ENCODE measurements at places on chromosomes 13 and 19. TPM values are rescaled to one million over a fixed set of nuclear protein-coding genes. Genes with fewer than 3 reads are reported as not detected.
A peak's percentile ranks its signal among the peaks of the same experiment; 100 is the strongest.

DNA sequence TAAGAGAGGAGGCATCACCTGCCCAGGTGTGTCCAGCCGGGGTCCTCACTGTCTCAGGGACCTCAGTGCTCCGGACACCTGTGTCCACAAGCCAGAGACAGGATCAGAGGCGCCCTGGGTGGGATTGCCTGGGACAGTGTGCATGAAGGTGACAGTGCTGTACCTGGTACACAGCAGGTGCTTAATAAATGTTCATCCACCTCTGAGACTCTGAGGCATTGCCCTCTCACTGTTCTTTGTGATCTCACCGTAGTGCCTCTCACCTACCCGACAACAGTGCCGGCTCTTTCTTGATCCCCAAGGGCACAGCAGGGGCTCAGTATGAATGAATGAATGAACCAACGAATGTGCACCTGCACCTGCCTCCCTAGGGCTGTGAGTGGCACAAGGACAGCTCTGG is 9.2 kb downstream of the RDH13 start:
- DNase-seq: no peak

DNA sequence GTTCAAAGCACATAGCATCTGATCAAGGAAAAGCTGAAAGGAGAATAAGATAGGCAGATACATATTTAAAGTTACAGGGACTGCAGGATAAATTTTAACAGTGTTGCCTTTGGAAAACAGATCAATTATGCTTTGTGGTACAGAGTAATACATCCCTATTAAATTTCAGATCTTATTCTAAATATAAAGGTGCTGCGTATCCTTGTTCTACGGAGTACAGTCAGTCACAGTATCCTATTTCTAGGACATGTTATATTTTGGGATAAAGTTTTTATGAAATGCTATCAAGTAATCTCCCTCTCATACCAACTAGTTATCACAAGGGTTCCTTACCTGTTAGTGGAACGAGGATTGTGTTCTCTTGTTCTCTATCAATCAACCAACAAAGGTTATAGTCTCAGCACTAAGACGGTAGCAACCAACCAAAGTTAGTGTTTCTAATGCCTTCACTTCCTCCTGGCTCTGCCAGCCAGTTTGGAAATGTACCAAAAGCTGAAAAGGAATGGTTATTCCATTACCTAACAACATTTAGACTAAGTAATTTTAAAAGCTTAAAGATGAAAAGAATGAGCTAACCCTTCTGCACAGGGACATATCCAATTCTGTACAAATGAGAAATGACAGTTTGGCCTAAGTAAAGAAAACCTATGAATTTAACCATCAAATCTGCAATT is 35.2 kb downstream of the TSC22D1 start:
- no peak for DNase-seq

DNA sequence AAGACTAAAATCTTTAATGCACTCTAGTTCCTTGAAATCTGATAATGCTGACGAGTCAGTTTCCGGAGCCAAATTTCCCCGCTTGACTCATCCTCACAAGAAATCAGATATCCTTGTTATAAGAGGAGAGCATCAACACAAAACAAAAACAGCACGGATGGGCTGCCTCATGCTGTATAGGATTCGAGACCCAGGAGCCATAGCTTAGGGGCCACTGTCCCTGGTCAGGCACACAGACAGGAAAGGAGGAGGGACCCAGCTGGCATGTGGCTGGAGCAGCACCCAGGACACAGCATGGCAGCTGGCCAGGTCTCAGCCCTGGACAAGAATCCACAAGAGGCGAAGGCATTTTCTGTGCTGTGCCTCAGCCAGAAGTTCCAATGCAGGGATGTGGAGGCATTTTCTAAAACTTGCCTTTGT is 110.2 kb upstream of the SPATA13 start:
- DNase-seq: no peak

GRCh38 chr19:29492769-29493168 is 33.0 kb upstream of the VSTM2B start:
- no peak for DNase-seq

The PRRG2 gene
- 26.1 TPM for total RNA-seq

DNA sequence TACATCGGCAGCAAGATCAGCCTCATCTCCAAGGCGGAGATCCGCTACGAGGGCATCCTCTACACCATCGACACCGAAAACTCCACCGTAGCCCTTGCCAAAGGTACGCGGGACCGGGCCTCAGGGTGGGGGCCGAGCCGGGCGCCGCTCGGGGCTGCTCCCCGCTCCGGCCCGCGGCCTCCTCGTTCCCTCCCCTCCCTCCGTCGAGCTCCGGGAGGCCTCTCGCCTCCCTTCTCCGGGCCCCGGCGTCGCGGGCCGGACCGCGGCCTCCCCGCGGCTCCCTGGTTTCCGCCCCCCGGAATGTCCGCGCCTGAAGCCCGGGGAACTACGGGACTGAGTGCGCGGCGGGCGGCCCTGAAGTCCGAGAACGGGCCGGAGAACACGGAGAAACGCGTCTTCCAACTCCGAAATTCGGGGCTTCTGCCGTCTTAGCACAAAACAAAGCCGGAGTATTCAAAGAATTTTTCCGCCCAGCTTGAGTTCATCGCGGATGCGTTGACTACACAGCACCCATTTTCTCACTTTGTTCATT is 423 bp downstream of the LSM14A start:
- DNase-seq: peak; percentile 44

GRCh38 chr13:43936647-43937046 is 56.9 kb downstream of the LACC1 start:
- no peak for DNase-seq

GRCh38 chr13:33206425-33206824 is 79.1 kb downstream of the STARD13 start:
- DNase-seq: no peak

GRCh38 chr19:1063909-1064660 is 2.9 kb upstream of the ARHGAP45 start:
- peak; percentile 41 for DNase-seq

- DNase-seq: no peak
Measured at GRCh38 chr19:44156475-44156874, 8.4 kb upstream of the ZNF226 start.

DNA sequence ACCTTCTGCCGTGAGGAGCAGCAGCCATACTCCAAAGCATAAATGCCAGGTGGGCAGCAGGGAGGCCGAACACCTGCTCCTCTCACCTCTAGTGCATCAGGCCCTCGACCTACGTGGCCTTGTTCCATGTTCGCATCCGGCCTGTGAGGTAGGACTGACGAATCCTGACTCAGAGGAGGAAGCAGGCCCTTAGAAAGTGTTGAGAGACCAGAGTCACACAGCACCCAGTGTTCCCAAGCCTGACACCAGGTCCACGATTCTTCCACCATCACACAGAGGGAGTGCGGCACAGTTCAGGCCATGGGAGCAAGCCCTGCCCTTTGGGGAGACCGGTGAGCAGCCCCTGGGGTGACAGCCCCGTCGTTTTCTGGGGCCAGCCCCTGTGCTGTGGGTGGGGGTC is 14.7 kb downstream of the ATP12A start:
- no peak for DNase-seq

The STAP2 gene
- 222 TPM for total RNA-seq

- no peak for DNase-seq
Measured at GRCh38 chr13:75153834-75154233, 328.1 kb downstream of the TBC1D4 start.

- DNase-seq: no peak
Measured at GRCh38 chr13:102484329-102484728, 82.5 kb upstream of the FGF14 start.

The NKG7 gene
- total RNA-seq: 1.5 TPM

DNA sequence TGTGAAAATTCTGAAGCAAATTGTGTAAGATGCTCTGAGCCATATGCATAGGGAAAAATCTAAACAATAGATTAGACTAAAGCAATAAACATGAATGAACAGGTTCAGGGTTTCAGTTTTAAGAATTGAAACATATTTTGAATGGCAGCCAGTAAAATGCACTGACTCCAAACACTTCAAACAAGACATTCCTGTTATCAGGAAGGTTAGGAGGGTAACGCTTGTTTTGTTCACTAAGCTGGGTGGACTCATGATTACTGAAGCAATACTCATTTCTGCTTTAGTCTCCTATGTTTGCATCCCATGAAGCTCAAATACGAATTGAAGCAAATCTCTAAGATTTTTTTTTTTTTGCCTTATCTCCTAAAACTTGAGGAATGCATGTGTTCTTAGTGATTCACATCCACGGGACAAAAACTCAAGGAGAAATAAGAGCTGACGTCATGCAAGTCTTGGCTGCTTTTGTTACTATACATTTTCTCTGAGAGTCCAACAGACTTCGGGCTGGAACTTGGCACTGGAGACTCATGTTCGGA is 29.1 kb upstream of the IGFL4 start:
- DNase-seq: no peak

- DNase-seq: no peak
Measured at GRCh38 chr13:42984691-42985090, 7.3 kb downstream of the EPSTI1 start.
